ENCODE measurements at places on chromosomes 3 and 15.

DNA sequence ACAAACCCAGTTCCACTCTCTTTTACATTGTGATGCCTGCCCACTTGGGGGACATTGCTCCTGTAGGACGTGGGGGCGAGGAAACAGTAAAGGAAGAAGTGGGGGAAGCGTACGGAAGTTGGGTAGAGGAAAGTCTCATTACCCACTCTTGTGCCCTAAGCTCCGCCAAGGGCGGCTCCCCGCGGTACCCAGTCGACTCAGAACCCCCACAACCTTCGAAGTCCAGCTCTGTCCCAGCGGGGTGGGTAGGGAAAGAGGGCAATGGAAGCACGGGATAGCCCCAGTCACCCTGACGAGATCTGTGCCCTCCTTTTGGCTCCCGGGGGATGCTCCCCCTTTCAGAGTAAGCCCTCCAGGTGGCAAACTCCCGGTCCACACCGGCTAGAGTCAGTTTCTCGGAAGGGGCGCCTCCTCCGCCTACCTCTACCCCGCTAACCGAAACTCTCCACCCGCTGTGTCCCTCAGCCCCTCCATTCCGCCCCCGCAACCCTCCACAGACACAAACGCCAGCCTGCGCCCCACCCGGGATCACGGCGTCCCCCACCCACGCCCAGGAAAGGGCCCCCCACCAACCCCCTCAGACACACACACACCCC, 527 bp downstream of the CSNK1G1 start:
- no peak for DNase-seq

GRCh38 chr3:40588406-40588805, 63.6 kb downstream of the ZNF621 start:
- DNase-seq: no peak

- DNase-seq: peak; percentile 58
These were observed 24.7 kb downstream of the EOGT start for GRCh38 chr3:68988740-68989139.

- no peak for DNase-seq
These were observed 23.1 kb downstream of the C3orf52 start for GRCh38 chr3:112109322-112109721.

DNA sequence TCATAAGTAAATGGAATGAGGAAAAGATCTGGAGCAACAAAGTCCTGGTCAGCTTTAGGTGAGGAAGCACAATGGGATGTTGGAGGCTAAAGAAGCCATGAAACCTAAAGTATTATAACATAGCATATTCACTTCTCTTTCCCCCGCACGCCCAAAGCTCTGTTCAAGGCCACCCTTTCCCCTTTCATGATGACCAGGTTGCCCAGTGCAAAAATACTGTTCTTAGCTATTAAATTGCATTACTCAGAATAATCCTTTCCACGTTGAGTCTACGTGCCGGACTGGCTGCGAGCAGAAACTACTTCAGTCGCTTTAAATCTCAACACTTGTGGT, 589 bp upstream of the MAPKBP1 start:
- no peak for DNase-seq

DNA sequence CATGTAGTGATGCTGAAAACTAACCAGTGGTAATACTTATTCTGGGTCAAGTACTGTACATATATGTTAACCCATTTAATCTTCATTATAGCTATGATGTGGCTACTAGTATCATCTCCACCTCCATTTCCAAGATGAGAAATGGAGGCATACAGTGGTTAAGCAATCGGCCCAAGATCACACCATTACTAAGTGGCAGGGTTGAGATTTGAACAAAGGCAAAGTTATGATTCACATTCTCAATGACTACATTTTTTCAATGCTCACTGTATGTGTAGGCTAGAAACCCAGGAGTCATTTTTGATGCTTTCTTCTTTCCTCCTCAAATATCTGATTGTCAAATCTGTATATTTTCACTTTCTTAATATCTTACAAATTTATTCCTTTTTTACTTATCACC, 30.2 kb downstream of the ABI3BP start:
- DNase-seq: no peak

- no peak for DNase-seq
These were observed 29.5 kb downstream of the ATOSA start for GRCh38 chr15:52649686-52650085.

- DNase-seq: no peak
These were observed 19.1 kb upstream of the EPB42 start for GRCh38 chr15:43239732-43240491.

DNA sequence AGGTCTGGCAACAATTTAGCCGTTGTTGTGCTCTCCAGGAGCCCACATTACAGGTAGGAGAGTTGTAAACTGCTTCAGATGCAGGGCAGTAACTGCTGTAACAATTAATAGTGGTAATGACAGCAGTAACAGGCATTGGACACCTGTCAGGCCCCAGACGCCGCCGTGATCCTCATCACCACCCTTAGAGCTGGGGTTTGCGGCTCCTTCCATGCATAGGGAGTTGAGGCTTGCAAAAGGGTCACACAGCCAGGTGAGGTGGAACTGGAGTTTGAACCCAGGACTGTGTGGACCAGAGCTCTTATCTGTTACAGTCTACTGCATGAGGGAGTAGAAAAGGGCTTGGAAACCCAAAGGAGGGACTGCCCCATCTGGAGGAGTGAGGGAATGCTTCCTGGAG, 26.8 kb upstream of the NR2C2 start:
- no peak for DNase-seq

All from fibroblast of the conjunctiva (primary cell).